ENCODE measurements at places on chromosomes 2 and 18.

DNA sequence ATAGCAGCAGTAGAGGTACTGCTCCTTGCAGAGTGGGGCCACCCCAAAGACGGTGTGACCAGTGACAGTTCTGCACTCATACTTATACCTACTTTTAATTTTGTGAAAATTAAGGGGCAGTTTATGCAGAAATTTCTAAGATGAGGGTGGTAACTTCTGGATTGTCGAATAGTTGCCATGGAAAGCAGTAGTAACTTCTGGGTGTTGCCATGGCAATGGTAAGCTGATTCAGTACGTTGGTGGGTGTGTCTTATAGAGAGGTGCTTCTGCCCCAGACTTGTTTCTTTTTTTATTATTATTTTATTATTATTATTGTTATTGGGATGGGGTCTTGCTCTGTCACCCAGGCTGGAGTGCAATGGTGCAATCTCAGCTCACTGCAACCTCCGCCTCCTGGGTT lies 82.8 kb upstream of the L3MBTL4 start:
- no peak for DNase-seq

DNA sequence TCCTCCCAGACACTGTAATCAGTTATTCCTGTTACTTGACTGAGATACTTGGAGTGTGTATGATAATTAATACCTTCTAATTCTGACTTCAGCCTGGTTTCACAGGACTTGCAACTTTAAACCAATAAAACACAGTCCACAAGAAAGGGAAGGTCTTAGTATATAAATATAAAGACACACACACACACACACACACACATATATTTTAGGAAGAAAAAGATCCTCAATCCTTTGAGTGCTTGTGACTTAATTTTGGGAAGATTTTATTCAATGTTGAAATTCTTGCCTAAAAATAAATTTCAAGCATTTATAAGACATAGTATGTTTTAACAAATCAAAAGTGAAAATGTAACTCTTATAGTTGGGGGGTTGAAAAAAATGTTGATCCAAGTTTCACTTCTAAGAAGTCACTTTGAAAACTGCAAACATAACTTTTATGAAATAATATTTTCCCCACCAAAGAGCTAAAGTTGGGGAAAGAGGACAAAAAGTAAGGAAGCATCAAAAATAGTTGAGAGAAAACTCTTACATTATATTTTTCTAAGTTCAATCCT lies 824 bp upstream of the VPS54 start:
- DNase-seq, result peak; percentile 28

DNA sequence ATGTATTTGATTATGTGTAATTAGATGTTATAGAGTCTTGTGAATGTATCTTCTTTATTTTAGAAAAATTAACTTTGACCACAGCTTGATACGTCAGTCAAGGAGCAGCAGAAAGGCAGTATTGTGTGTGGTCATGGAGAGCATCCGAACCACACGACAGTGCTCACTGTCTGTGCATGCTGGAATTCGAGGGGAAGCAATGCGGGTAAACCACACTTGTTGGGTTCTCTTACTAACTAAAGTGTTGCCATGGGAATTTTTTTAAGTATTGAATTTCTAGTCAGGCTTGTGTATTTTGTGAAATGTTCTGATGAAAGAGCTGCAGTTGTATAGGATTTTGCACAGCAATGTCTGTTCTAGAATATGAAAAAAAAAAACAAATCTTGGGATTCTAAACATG lies 4.8 kb downstream of the PJVK start:
- DNase-seq, result no peak

DNA sequence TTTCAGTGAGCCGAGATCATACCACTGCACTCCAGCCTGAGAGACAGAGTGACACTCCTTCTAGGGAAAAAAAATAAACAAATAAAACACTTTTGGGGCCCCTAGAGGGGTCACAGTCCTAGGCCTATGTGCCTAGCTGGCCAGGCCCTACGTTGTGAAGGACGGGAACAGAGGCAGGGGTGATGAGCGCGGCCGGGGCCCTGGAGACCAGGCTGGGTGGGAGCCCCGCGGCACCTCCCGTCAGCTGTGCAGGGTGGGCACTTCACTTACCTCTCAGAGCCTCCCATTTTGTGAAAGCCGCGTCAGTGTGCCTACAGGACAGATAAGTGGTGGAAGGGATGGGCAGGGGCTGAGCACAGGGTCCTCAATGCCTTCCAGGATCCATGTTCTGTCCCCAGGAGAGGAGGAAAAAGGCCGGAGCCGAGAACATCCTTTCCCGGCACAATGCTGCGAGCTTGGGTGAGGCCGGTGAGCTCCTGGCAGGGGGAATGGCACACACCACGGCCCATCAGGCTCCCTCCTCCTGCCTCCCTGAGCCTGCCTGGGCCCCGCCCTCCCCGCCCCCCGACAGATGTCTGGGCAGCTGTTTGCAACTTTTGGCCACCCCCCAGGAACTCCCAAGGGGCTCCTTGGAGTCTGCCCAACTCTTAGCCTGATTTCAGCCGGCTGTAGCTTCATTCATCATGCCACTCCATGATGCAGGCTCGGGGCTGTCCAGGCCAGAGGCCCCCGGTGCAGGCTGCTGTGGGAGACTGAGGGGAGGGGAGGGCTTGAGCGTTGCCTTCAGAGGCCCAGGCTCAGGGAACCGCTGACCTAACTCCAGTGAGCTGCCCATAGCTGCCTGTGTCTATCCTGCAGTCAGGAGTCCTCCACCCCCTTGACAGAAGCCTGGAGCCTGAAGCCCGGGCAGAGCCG lies 196.5 kb downstream of the TFCP2L1 start:
- no peak for DNase-seq

- no peak for DNase-seq
Measured at GRCh38 chr18:24499814-24500213, 39.4 kb downstream of the HRH4 start.

- peak; percentile 51 for DNase-seq
Measured at GRCh38 chr2:11056614-11057013, 98.7 kb upstream of the SLC66A3 start.

DNA sequence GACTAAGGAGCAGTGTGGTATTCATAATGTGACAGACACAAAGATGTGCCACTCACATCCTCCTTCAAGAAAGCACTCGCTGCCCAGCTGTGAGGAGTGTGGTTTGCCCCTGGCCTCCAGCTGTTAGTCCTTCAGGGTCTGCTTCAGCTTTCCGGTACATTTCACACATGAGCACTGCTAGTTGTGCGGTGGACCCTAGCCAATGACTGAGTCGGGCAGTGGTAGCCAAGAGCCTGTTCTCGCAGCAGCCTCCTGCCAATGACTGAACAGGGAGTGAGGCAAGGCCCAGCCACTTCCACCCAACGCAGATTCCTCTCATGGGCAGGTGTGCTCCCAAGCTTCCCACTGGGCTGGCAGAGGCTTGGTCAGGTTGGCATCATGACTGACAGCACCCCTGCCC lies 254.3 kb downstream of the RBM43 start:
- no peak for DNase-seq

- peak; percentile 24 for DNase-seq
Measured at GRCh38 chr2:7119132-7119835, 202.1 kb downstream of the RNF144A start.

DNA sequence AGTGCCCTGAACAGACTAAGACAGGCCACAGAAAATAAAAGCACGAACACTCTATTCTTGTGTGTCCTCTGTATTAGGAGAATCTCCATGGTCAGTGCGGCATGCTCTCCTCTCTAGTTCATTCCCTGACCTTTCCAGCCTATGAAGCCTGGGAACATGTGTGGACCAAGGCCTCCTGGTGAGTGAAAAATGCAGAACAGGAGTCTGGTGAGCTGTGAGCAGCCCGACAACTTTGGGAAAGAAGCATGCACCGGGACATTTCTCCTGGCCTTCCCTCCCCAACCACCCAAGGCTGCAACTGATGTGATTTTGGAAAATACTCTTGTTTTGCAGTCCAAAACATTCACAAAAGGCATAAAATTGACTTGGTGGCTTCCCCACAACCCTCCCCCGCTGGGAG lies 878.3 kb upstream of the ID2 start:
- no peak for DNase-seq

DNA sequence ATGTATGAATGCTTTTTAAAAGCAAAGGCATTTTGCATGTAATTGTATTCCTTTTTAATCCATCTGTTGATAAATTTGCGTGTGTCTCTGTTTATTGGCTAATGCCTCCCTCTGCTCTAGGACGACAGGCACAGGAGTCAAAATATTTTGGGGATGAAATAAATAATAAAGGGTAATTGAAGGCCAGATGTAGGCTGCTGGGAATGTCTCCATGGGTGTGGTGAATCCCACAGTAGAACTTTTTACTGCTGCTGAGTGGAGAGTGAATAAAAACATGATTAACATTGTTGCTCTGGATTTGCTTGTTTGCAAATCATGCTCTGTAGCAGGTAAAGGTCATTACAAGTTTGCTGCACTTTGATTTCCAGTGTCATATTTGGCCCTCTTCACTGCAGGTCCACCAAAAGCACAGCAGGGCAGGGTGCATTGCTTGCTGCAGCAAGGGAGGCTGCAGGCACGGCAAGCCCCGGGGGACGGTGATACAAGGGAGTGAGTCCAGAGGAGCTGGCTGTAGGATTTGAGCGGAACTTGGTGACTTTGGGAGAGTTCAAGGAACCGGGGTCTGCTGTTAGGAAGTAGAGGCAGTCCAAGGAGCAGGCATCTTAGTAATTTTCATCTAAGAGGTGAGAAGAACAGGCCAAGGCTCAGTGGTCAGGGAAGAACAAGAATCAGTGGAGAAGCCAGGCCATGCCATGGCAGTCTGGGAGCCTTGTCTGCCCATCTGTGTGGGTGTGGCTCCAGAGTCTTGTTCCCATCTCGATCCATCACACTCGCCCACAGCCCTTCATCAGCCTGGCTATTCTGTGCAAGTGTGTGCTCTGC lies 201.5 kb upstream of the RAB6C start:
- no peak for DNase-seq

DNA sequence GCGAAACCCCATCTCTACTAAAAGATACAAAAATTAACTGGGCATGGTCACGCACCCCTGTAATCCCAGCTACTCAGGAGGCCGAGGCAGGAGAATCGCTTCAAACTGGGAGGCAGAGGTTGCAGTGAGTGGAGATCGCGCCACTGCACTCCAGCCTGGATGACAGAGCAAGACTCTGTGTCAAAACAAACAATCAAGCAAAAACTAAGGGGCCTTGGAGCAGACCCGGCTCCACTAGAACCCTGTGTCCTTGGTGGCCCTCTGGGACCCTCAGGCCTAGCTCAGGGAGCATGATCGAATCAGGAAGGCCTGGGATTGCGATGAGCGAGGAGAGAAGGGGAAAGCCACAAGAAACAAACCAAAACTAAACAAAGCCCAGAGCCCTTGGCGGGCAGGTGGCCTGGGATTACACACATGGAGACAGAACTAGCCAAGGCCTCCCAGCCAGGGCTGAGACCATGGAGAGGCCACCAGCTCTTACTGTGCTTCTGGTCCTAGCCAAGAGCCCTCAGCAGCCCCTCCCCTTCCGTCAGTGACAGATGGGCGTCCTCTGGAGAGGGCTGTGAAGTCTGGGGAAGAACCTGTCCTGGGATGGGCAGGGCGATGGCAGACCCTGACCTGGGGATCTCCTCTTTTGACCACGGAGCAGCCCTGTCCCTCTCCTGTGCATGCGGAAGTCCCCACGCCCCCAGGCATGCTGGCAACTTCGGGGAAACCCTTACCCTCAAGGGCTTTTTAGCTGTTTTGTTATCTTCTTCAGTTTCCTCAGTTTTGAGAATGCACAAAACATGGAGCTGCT lies 27.4 kb upstream of the CATIP start:
- no peak for DNase-seq

DNA sequence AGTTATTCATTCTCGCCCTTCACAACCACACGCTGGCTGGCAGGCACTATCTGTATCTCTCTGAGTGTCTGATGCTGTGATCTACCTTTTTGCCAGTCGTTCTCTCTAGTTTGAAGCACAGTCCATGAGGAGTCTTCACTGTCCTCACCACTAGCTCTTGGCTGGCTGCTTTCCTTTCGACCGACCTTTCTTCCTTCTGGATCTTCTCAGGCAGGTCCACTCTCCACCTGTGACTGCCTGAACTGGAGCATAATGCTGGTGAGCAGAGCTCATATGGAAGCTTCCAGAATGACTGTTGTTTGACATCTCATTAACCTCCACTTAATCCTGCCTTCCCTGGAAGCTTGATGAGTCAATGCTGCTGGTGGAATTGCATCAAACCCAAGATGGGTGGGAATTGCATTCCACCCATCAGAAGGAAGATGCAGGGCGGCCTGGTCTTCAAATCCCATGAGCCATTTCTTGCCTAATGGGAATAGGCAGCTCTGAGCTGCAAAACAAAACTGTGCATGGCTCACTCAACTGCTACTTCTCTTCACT lies 283.5 kb upstream of the HDAC4 start:
- DNase-seq, result no peak
